Activated CD8-positive, alpha-beta memory T cell treated with anti-CD3 and anti-CD28 coated beads for 1 hour (primary cell): ENCODE measurements at places on chromosomes 2 and 18.

GRCh38 chr2:218011653-218012040, 8.9 kb upstream of the TNS1 start:
- DNase-seq: no peak

- DNase-seq: no peak
Observed at GRCh38 chr2:122960759-122961641, 1064.1 kb upstream of the CNTNAP5 start.

DNA sequence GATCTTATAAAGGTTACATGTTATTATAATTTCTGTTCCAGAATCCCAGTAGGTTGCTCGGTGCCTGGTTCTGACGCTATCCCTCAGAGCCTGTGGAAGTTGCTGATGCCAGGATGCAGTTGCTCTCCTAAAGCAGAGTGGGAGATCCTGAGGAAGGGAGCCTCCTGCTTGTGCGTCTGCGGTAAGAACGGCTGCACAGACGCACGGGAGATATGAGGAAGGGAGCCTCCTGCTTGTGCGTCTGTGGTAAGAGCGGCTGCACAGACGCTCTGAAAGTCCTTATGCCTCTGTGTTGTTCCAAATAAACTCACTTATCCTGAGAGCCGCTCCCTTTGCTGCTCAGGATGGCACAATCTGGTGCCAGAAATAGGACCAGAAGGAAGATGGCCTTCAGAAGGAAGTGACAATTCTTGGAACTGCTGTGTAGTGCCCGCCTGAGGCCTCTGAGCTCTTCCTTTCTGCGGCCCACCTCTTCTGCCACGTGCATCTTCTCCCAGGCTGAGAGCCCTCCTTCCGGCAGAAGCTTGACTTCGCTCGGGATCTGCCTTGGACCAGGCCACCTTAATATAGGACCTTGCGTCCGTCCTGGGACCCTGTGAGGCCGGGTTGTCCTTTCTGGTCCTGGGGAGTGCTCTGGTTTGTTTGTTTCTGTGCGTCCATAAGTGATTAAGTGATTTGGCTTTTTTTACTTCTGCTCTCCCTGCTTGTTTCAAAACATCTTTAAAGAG, 89.5 kb downstream of the RTP5 start:
- DNase-seq: no peak

DNA sequence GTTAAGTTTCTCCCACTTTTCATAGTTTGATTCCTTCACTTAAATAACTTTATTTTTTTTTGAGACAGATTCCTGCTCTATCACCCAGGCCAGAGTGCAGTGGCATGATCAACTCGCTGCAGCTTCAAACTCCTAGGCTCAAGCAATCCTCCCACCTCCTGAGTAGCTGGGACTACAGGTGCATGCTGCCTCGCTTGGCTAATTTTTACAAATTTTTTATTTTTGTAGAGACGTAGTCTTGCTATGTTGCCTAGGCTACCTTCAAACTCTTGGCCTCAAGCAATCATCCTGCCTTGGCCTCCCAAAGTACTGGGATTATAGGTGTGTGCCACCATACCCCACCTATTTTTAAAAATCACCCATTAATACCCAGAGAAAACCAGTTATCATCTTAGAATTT, 14.2 kb upstream of the WIPF1 start:
- no peak for DNase-seq

GRCh38 chr18:13450289-13451212, 232.0 kb downstream of the LDLRAD4 start:
- DNase-seq: no peak

- DNase-seq: no peak
Observed at GRCh38 chr2:163736433-163737189, 803 bp upstream of the FIGN start.

GRCh38 chr2:225052703-225053102, 10.4 kb upstream of the DOCK10 start:
- no peak for DNase-seq

DNA sequence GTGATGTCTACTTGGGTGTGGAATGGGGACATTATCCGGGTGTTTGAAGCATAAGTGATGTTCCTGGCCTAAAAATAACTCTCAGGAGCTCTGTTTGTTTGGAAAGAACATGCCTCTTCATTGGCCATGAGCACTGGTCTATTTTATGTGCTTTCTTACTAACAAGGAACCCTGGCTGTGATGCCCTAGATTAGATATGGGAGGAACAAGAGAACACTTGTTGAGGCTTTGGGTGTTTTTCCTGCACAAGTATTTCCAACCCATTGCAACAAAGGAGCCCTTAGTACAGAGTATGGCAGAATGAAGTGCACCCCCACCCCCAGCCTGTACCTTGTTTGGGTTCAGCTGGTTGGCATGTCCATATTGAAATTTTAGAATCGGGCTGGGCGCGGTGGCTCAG, 95.9 kb downstream of the SLC4A3 start:
- no peak for DNase-seq

DNA sequence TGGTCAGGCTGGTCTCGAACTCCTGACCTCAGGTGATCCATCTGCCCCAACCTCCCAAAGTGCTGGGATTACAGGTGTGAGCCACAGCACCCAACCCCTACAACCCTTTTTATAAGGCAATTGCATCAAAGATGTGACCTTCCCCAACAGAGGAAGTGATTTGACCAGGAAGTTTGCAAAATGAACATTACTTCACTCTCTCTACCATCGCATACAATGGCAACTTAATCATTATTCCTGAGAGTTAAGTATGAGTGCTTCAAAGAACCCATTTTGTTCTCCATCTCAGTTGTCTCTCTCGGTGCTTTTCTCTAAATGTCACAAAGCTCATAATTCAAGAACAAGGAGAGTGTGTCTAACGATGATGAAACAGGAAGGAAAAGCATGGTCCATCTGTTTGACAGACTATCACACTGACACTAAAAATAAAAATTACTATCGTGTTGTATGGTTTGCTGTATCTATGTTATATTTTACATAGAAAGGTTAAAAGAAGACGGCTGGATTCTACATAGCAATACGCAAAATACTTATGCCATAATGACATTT, 18.1 kb upstream of the CREG2 start:
- DNase-seq: no peak

DNA sequence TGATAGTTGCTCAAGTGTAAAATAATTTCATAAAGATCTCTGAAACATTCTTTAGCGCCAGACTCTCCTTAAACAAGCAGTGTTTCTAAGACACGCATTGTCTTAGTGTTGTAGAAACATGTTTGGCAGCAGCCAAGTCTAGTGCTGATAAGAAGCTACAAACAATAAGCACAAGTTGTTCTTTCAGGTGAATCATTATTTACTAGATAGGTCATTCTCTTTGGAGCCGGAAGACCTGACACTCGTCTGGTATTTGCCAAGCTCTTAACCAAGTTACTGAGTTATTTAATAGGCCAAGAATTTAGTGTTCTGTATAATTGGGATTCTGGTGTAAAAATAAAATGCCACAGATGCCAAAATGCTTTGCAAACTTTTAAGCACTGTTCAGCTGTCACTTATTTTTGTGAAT, 852.1 kb downstream of the CPS1 start:
- no peak for DNase-seq

GRCh38 chr2:157182834-157183396, 74.6 kb upstream of the GALNT5 start:
- DNase-seq: no peak

DNA sequence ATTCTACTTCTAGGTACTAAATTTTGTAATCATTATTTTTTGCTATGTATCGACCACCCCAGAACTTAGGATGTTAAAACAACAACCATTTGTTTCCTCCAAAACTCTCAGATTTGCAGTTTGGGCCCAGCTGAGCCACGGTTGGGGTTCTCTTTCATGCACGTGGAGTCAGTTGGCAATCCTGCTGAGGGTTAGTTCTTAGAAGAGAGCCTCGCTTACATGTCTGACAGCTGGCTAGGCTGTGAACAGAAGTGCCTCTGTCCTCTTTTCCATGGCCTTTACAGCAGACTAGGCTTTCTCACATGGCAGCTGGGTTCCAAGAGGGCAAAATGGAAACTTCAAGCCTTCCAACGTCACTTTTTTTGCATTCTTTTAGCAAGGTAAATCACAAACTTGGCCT, 9.3 kb upstream of the RGPD4 start:
- DNase-seq: no peak

GRCh38 chr2:54945391-54946219, 104.6 kb downstream of the RTN4 start:
- DNase-seq: no peak

DNA sequence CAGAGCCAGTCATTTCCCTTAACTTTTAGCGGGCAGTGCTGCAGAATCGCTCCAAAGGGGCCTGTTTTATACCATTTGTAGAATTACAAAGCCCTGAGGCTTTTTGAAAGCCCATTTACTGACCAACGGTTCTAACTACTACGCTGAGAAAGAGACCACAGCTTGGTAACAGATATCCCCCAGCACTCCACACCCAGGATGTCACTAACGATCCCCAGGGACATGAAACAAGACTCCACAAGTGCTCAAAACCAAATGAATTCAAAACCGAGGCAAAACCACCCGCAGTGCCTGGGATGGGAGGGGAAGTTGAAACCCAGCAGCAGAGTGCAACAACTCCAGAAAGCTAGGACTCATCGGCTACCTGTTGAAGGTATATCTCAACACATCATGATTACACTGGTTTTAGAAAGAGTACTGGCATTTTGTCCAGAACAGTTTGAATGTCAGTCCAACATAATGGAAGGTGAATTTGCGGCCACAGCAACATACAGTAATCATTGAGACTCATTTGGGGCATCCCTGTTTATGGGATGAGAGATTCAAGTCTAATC, 33.6 kb upstream of the LRP2 start:
- no peak for DNase-seq

DNA sequence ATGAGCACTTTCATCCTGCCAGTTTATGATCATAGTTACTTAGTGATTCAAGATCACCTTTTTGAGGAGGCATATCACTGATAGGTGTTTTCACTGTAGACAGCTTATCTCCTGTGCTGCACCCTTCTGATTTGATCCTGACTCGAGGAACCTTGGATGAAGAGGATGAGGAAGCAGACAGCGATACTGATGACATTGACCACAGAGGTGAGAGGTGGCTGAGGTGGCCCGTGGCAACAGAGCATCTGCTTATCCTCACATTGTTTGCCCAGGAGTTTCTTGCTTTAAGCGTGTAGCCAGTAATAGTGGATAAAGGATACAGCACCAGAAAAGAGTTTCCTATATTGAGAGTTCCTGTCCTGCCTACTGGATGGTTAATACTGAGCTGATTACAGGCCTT, 15.7 kb downstream of the SUPT7L start:
- DNase-seq: no peak

- DNase-seq: no peak
Observed at GRCh38 chr2:216362730-216363129, 9.6 kb downstream of the MARCHF4 start.

- DNase-seq: no peak
Observed at GRCh38 chr2:146451972-146452371, 1392.9 kb upstream of the ACVR2A start.

GRCh38 chr2:7539760-7540159, 622.5 kb downstream of the RNF144A start:
- DNase-seq: no peak

GRCh38 chr18:49055754-49056172, 105.0 kb upstream of the SMAD7 start:
- DNase-seq: no peak

DNA sequence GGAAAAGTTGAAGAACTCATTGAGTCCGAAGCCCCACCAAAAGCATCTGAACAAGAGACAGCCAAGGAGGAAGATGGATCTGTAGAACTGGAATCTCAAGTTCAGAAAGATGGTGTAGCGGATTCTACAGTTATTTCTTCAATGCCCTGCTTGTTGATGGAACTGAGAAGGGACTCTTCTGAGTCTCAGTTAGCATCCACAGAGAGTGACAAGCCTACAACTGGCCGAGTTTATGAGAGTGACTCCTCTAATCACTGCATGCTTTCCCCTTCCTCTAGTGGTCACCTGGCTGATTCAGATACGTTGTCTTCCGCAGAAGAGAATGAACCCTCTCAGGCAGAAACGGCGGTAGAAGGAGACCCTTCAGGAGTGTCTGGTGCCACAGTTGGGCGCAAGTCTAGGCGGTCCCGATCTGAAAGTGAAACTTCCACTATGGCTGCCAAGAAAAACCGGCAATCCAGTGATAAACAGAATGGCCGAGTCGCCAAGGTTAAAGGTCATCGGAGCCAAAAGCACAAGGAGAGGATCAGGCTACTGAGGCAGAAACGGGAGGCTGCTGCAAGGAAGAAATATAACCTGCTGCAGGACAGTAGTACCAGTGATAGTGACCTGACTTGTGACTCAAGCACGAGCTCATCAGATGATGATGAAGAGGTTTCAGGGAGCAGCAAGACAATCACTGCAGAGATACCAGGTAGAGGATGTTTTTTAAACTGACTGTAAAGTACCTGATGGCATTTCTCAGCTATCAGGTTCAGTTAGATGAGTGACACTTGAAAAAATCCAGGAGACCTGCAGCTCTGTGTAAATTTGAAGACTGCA, 111.9 kb downstream of the HAUS1 start:
- DNase-seq: no peak

DNA sequence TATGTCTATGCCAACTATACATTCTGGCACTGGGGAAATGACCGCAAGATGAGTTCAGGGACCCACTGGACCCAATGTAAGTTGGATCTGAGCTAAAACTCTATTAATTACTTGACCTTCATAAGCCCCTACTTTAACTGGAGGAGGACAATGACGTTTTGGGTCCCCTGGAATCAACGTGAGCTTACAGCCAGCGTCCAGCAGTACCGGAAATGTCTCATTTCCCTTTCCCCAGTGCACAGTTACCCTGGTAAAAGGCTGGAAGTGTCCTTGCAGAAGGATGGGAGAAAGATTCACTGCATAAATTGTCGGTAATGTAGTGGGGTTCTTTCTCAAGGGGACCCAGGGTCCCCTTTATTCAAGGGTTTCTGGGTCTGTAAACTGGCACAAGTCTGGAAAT, 1297.6 kb upstream of the ACVR2A start:
- DNase-seq: no peak

- no peak for DNase-seq
Observed at GRCh38 chr2:150608341-150608740, 120.9 kb upstream of the RND3 start.

DNA sequence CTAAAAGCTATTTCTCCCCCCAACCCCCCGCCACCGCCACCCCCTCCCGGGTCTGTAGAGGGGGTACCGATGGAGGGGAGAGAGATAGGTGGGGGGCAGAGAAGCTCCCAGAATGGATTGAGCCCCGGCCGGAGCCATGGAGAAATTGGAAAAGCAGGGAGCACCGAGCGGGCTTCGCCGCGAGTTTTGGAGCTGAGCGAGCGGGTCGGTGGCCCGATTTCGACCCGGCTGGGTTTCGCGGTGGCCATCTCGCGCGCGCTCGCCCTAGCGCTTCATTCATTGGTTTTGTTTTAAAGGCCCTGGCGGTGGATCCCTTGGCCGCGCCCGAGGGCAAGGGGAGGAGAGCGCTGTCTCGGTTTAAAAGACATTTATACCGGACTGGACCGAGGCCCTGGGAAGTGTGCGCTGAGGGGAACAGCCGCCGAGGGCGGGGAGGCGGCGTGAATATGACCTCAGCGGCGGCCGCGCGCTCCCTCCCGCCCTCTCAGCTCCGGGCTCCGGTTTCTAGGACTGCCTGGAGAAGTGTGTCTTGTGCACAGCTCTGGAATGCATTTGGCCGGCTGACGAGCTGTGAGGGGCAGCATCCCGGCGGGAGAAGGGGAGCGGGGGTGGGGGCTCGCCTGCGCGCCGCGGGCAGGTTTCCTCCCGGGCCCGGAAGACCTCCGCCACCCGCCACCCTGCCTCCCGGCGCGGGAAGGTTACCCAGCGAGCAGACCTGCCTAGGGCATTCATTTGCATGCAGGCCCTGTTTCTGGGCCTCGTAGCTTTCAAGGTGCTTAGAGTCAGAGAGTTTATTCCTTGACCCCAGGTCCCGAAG, 1.7 kb upstream of the SMAD7 start:
- DNase-seq: no peak

- DNase-seq: no peak
Observed at GRCh38 chr2:64189167-64189566, 44.9 kb upstream of the PELI1 start.
